ENCODE measurements at places on chromosomes 7 and 10.

DNA sequence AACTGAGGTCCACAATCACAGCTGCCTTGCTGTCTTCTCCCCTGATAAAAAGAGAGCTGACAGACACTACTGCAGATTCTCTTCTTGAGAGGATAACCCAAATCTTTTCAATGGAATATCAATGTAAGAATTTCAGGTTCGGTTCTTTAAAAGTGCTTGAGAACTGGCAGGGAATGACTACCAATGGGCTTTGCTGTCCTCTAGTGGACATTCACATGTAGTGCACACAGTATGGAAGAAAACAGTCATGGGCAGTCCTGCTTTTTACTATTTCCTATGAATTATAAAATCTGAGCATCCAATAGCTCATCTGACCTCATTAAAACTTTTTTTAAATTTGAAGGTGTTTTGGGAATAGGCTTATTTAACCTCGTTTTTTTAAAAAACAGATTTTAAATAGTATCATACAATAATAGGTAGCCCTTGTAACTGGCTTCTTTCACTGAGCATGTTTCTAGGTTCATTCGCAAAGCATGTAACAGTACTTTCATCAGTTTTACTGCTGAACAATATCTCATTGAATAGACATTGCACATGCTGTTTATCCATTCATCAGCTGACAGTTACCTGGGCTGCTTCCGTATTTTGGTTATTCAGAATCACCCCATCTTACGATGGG lies 18.3 kb downstream of the FZD9 start:
- DNase-seq: peak; percentile 47

- no peak for DNase-seq
These were observed 266.6 kb downstream of the NXPH1 start for GRCh38 chr7:8699875-8700624.

DNA sequence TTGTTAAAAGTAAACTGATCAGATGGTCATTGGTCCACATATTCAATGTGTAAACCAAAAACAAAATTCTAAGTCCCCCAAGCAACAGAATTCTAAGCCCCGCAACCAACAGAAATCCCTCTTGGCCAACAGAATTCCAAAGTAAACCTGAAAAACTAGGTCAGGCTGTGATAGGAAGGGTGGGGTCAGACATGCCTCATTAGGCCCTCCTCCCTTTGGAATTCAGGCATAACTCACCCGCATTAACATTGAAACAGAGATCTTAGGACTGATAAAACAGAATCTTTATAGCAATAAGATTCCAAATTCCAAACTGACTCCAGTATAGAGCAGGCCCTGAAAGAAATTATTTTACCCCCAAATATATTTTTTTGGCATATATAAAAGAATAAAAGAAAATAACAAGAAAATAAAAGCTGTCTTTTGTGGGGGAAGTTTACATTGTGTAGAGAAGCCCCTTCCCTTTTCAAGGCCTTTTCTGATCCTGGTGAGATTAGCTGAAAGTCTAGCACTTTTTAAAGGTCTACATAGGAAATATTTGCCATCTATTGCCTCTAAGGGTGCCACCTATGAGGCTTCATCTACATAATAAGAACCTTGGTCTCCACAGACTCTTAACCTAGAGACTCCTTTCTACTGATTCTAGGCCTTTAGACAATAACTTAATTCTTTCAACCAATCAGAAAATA lies 30.5 kb downstream of the GNAT3 start:
- DNase-seq: peak; percentile 60

DNA sequence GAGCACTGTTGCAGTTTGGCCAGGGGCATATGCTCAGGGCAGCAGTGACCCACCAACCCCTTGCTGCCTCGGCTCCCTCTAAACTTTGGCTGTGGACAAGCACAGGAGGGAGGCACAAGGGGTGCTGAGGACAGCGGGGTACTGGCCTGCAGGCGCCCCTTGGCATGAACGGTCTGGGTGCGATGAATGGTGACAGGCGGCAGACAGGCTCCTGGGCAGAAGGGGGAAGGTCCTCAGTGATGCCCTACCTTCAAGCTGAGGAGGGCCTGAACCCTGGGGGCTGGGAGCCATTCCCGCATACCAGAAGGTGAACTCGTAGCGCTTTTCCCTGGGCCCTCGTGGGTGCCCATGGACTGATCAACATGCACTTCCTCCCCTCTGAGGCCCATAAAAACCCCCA lies 567.1 kb downstream of the GRM8 start:
- no peak for DNase-seq

GRCh38 chr10:86200269-86200668 lies 166.3 kb downstream of the GRID1 start:
- no peak for DNase-seq

- peak; percentile 56 for DNase-seq
These were observed 42.1 kb downstream of the CYP26A1 start for GRCh38 chr10:93115661-93116383.

All from fibroblast of skin of right biceps (primary cell).